Brain pericyte (primary cell): ENCODE measurements at places on chromosomes 12 and 14.

- no peak for DNase-seq
Measured at GRCh38 chr14:40762685-40763084, 844.0 kb upstream of the LRFN5 start.

- no peak for DNase-seq
Measured at GRCh38 chr14:98953551-98954348, 318.2 kb downstream of the BCL11B start.

DNA sequence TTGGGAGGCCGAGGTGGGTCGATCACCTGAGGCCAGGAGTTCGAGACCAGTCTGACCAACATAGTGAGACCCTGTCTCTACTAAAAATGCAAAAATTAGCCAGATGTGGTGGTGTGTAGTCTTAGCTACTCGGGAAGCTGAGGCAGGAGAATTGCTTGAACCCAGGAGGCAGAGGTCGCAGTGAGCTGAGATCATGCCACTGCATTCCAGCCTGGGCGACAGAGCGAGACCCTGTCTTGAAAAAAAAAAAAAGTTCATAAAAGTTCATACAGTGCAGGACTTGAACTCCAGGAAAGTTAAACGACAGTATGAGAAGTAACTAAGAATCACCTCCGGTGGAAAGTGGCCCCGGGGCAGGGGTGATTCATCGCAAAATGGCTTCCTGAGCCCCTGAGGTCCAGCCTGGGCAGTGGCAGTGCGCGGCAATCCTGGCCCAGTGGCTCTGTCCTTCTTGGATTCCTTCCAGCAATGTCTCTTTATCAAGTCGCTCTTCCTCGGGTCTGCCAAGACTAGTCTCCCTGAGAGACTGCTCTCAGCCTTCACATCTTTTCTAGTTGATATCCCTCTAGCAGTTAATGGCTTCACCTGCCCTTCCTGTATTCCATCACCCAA, 16.7 kb upstream of the MAP1LC3B2 start:
- no peak for DNase-seq

- DNase-seq: no peak
Measured at GRCh38 chr14:104598039-104598909, 6.3 kb downstream of the TMEM179 start.

- no peak for DNase-seq
Measured at GRCh38 chr12:66149702-66150398, 19.3 kb upstream of the LLPH start.

GRCh38 chr14:77000340-77001270, 27.9 kb downstream of the IRF2BPL start:
- no peak for DNase-seq

DNA sequence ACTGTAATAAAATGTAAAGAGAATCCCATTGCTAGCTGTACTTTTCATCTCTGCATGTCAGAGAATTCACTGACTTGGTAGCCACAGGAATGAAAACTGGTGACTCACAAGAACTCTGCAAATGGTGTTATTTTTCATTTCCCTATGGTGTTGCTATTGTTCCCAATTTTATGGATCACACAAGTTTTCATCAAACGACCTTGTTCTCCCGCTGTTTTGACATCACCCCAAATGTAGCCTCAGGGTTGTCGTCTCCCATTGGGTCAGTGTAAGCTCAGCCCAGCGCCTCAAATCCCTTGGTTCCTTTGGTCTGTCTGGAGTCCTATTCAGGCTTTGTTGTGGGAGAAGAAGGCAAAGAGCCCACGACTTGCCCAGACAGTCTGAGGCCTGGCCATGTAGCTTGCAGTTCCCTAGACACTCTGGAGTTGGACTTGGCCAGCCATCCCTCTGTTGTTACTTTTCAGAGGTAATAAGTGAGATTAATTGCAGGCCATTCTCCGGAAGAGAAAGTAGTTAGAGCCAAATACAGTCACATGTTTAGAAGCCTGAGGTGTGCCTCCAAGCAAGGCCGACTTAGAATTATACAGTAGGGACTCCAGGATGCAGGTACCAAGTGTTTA, 159.2 kb downstream of the TGFB3 start:
- DNase-seq: peak; percentile 43

DNA sequence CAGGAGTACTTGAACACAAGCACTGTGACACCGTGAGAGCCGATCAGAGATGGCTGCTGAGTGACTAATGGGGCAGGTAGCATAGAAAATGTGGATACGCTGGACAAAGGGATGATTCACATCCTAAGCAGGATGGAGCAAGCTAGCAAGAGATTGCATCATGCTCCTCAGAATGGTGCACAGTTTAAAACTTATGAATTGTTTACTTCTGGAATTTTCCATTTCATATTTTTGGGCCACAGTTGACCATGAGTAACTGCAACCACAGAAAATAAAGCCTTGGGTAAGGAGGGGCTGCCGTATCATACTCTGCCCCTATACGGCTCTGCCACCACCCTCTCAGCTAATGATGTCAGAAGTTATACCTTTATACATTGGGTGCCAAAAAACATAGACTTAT, 23.3 kb upstream of the MARK3 start:
- no peak for DNase-seq

DNA sequence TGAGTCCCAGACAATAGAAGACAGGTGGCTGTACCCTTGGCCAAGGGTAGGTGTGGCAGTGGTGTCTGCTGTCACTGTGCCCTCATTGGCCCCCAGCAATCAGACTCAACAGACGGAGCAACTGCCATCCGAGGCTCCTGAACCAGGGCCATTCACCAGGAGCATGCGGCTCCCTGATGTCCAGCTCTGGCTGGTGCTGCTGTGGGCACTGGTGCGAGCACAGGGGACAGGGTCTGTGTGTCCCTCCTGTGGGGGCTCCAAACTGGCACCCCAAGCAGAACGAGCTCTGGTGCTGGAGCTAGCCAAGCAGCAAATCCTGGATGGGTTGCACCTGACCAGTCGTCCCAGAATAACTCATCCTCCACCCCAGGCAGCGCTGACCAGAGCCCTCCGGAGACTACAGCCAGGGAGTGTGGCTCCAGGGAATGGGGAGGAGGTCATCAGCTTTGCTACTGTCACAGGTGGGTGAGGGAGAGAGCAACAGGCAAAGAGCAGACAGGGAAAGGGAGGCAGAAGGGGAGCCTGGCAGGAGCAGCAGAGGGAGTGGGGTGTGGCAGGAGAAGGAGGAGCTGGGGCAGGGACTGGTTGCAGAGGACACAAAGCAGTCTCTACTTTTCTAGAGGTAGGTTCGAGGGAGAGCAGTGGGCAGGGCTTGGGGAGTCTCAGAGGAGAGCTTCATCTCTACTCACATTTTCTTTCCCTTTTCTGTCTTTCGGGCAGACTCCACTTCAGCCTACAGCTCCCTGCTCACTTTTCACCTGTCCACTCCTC, 452 bp downstream of the INHBE start:
- no peak for DNase-seq

DNA sequence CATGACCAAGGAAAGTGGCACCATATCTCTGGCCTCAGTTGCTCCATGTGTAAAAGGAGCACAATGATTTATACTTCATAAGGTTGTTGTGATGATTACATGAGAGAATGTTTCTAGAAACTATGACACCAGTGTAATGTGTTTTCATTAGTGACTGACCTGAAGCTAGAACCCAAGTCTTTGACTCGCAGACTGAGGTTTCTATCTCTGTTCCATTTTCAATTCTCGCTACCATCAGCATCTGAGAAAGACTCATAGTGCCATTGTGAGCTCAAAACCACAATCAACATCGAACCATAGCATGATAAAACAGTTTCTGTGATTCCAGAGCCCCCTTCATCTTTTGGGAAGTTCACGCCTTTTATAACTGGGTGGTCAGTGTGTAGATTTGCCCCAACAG, 53.8 kb downstream of the STAB2 start:
- DNase-seq: no peak
